Left ventricle myocardium superior (tissue), 1 donor: ENCODE measurements at places on chromosomes 7 and 10.

DNA sequence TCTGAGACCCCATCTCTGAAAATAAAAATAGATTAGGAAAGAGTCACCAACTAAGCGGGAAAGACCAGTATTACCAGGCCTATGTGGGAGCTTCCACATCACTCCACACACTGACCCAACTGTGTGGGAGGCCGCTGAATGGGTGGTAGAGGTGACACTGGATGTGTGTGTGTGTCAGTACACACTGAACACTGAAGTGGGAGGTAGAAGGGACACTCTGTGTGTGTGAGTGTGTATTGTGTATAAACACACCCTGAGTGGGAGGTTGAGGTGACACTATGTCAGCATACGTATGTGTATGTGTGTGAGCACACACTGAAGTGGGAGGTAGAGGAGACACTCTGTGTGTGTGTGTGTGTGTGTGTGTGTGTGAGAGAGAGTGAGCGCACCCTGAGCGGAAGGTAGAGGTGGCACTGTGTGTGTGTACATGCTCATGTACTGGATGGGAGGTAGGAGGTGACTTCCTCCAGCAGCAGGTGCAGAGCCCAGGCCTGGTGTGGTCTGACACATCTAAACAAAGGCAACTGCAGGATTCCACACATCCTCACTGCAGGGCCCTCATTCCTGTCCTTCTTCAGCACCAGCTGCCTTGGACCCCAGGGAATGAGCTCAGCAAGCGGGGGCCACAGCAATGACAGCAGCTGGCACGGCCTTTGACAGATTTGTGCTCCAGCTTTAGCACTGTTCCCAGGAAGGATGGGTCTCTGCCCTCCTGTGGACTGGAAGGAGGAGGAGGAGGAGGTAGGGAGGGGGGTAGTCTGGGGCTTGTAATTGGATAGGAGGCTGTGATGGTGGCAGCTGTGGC is 26.5 kb upstream of the RBM20 start:
- no peak for DNase-seq

DNA sequence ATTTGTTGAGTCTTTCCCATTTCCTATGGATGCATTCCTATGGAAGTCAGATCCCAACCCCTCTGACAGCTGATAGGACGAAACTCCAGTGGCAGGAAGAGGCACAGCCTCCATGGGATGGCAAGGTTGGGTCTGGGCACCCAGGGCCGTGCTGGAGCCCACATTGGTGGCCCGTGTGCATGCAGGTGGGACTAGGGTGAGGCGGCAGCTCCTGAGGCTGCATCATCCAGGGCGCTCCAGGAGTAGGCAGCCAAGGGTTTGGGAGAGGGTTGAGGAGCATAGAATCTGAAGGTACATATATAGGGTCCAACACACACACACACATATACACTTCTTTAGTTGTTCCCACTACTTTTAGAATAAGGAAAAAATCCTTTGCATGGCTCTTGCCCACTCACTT is 81.4 kb upstream of the BMPER start:
- DNase-seq, result no peak

- no peak for DNase-seq
Measured at GRCh38 chr7:41578700-41579099, 124.2 kb downstream of the INHBA start.

DNA sequence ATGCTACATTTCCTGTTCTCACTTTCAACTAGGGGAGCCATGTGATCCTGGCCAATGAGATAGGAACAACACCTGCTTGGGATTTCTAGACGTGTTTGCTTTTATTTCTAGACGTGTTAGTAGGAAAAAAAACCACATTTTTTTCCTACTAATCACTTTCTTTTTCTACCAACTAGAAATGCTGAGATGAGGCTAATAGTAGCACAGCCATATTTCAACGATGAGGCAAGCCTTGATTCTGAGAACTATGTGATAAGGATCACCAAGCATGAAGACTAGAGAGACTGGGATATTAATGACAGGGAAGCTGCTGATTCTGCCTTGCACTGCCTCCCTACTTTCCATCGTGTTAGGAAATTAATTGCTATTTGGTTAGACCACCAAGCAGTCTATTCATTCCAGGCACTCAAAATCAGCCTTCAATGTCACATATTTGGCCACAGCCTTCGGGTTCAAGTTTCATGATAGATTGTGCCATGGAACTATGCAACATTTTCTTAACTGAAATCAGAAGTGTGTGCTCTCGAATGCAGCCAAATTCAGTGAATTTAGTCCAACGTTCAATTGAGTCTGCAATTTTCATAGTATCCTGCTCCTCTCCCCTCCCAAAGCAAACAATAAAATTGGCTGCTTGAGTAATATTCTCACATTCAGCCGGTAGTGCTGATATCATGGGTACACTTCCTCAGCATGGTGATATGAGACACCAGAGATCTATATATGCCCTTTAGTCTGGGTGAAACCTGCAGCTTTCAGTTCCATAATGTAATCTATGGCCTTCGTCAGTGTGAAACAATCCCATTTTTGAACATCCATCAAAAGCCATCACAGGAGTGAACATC is 98.1 kb downstream of the GPR37 start:
- no peak for DNase-seq

DNA sequence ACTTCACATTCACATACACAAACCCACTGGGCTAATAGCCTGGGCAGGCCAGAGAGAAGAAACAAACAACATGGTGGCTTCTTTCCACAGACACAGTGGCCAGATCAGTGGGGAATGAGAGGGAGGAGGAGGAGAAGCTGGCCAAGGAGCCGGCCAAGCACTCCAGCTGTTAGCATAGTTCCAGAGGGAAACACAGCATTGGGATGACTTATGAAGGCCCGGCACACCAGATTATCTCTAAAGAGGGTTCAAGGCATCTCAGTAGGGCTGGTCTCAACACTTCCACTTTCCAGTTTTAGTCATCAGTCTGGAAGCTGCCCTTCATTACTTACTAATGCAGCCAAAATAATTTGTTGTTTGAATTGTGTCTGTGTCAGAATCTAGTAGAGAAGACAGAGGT is 42.1 kb upstream of the GPR26 start:
- no peak for DNase-seq

DNA sequence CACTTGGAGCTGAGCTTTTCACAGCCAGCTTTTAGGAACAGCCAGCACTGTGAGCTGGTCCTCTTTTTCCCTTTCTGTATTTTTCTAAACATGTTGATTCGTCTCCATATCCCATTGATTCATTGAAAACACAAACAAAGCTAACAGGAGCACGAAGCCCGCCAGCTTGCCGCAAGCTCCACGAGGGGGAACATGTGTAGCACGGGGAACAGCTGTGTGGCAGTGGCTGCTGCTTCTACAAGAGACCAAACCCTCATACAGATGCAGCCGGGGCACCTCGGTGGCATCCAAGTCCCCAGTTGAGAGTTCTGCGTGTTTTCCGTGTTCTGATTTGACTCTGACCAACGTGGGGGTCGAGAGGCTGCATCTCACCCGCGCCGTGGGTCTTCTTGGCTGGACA is 80.8 kb upstream of the SH2B2 start:
- DNase-seq, result no peak

DNA sequence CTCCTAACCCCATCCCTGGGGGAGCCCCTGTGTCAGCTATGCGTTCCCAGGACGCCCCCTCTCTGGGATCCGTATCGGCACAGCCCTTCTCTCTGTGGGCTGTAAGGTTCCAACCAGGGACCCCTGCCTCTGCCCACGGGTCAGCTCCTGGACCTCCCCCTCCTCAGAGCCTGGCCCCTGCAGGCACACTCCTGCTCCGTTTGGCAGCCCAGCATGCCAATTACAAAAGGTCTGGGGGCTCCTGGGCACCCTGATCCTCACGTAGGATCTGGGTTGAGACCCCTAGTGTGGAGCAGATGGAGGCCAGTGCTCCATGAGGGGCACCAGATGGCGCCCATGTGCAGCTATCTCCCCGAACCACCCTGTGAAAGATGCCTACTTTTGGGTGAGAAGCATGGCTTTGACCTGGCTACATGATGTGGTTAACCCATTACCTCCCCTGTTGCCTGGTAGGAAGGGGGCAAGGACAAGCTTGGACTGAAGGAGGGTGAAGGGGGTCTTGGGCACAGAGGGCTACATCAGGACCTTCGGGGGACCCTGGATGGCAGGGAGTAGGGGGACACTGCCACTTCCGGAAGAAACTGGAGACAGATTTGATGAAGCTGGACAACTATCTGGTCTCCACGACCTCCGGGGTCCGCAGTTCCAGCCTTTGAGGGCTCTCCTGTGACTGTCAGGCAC is 9.0 kb downstream of the TACR2 start:
- DNase-seq, result no peak

DNA sequence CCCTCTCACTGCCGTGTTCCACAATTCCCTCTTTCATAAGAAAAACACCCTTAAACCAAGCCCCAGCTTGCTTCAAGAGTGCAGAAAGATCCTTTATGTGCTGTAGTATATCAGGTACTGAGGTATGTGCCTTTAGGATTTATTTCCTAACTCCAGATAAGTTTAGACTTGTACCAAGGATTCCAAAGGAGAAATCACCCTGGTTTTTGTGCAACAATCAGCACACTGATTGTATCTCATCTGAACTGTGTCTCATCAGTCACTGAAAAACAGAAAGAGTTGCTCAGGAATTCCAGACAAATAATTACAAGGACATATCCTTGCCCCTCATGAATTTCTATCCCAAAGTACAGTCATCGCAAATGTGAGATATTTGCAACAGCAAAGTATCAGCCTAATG is 77.2 kb upstream of the PTPRZ1 start:
- DNase-seq, result no peak

- no peak for DNase-seq
Measured at GRCh38 chr10:18505456-18506118, 145.8 kb downstream of the NSUN6 start.

GRCh38 chr7:539731-540411 is 20.2 kb upstream of the PDGFA start:
- DNase-seq, result no peak

- no peak for DNase-seq
Measured at GRCh38 chr10:33228426-33228825, 106.0 kb downstream of the NRP1 start.

GRCh38 chr7:125675640-125676039 is 746.0 kb upstream of the POT1 start:
- no peak for DNase-seq

DNA sequence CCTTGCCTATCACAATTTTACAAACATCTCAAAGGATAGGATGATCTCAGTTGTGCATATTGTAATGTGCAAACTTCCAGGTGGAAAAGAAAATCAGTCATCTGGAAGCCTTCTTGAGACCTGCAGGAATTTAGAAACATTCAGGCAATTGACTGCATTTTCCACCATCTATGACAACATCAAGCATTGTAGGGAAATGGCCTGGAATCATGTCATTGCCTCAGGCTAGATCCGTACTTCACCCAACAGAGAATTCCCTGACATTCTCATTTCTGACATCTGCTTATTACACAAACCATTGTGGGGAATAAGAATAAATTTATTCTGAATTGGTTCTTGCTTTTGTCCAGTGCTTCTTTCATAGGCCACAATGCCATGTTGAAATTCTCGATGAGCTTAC is 124.9 kb upstream of the NPVF start:
- DNase-seq, result no peak

GRCh38 chr7:55733241-55734140 is 129.1 kb downstream of the SEPTIN14 start:
- DNase-seq, result no peak

- no peak for DNase-seq
Measured at GRCh38 chr7:31171216-31171785, 119.2 kb downstream of the ADCYAP1R1 start.

GRCh38 chr10:32112055-32112454 is 55.8 kb upstream of the KIF5B start:
- no peak for DNase-seq

DNA sequence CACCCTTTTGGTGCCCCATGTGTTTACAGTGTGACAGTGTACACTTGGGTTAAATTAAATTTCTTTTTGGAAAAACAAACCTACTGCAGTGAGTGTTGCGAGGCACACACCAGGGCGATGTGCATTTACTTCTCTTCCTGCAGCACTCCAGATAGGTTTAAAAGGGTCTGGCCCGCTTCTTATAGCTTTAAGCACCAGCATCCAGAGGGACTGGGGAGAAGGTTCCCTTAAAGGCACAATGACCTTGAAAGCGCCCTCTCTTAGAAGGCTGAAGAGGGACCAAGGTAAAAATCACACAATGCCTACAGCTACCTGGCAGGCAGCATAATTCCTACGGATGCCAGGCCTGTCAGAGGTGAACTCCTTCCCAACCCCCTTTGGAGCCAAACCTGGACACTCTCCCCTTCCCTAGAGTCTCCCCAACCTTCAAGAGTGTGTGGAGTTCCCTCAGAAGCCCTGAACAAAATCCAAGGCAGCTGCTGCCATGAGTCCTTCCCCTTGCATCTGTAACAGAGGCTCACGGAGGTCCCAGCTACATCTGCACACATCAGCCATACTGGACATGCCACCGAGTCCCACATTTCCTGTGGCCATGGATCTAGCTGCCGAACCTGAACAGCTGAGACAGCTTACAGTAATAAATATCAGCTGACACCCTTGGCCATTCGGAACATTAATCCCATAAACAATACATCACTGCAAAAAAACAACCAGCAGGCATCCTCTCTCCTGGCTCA is 33.2 kb downstream of the TRIM8 start:
- DNase-seq, result no peak

DNA sequence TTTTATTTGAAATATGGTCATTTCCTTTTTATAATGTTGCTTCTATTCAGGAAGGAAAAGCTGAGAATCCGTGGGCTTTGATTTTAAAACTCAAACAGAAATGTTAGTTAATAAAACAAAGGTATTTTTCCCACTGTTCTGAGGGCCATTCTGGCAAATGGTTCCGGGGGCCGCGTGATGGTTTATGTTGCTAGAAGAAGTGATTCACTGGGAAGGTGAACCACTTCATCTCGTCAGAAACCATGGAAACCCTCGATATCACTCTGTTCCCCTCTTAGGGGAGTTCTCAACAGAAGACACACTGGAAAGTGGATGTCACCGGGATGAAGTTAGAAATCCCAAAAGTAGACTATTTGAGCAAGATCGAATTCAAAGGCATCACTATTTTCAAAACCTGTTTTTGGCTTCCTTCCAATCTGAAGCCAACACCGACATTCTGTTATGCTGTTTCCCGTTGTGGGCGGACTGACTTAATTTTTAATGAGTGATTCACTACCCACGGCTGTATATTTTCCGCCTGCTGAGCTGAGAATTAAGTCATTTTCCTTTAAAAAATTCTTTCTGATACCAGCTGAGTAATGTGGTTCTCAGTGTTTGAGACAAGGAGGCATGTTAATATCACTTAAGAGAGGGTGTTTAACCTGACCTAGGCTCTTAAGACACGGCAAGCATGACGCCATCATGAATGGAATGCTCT is 84.1 kb downstream of the PTPRE start:
- no peak for DNase-seq

GRCh38 chr7:129405527-129405926 is 28.7 kb upstream of the STRIP2 start:
- DNase-seq, result no peak

GRCh38 chr7:54811041-54811845 is 52.2 kb upstream of the SEC61G start:
- DNase-seq, result no peak

- DNase-seq, result no peak
Measured at GRCh38 chr7:104836976-104837375, 177.0 kb upstream of the KMT2E start.

- no peak for DNase-seq
Measured at GRCh38 chr10:70762441-70763175, 22.6 kb downstream of the TBATA start.
